Natural killer cell treated with Interleukin-12 subunit alpha and Interleukin-12 subunit beta and Interleukin-15 and Interleukin-18, amount 100 ng/mL, for 72 hours (primary cell): ENCODE measurements at places on chromosomes 7 and 10. TPM values are rescaled to one million over a fixed set of nuclear protein-coding genes. Genes with fewer than 3 reads are reported as not detected.

GRCh38 chr7:26508917-26509316 lies 217.3 kb downstream of the SNX10 start:
- no peak for DNase-seq

DNA sequence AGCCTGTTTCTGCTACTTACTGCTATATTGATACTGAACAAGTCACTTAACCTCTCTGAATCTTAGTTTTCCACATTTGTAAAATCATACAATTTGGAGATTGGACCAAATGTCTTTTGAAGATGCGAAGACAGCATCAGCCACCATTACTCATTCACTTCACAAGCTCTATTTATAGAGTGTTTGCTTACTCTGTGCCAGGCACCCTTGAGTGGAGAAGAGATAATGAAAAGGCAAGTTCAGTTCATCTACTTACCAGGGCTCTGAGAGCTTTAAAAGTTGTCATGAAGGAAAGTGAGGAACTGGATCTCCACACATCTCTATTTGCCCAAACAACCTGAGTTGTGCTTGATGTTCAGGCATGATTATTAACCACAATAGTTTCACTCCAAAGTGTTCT lies 277.5 kb downstream of the CSTF2T start:
- no peak for DNase-seq

RET gene
- not detected for total RNA-seq

DNA sequence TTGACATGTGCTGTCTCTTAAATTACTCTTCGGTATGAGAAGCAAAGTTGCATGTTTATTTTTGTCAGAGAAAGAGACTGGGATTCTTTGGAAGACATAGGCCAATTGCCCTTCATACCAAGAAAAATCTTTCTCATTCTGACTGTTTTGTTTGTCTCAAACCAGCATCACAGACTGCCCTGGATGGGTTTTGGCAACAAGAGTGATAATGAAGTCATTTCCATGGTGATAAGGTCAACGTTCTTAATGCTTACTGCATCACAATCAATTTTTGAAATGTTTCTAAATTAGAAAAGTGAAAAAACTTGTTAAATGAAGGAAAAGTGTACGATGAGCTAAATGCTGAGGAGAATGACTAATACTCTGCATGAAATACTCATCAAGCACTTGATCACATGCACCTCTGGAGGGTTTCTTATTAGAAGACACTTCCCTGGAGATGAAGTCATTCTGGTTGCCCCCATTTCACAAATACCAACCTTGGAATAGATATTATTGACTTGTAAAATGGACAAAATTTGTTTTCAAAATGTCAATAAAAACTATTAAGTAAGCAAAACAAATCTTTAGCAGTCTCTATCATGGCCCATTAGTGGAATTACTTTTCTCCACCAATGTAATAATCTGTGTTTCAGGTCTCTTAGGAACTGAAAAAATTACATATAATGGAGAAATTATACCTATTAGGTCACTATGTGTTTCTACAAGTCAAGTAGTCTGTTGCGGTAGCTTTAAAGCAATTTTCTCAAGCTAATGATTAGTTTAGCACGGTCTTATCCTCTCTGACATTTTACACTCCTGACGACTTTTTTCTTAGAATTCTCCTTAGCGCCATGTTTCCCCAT lies 19.9 kb upstream of the SEC61G start:
- DNase-seq = no peak

GRCh38 chr7:31070991-31071644 lies 19.0 kb downstream of the ADCYAP1R1 start:
- DNase-seq = no peak

GRCh38 chr7:88664630-88665233 lies 94.8 kb upstream of the ZNF804B start:
- DNase-seq = no peak

DNA sequence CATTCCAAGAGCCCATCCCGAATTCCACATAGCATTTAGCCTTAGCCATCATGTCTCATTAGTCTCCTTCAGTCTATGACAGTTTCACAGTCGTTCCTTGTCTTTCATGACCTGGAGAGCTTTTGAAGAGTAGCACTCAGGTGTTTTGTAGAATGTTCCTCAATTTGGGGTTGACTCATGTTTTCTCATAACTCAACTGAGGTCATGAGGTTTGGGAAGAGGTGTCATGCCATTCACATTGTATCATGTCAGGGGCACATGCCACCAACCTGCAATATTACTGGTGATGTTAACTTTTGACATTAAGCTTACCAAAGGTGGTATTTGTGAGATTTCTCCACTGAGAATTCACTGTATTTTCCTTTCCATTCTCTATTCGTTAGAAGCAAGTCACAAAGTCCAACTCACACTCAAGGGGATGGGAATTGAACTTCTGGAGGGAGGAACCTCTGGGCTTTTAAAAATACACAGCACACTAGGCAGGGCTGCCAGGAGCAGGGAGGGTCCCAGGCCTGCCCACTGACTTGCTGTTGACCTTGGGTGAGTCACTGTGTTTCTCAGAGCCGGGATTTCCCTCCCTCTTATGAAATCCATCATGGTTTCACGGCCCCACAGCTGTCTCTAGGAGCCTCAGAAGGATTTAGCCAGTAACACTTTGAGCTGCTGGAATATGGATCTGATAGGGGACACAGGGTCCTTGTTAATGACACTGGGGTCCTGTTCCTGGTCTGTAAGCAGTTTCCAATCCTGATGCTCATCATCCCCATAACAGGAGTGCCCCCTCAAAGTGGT lies 74.4 kb upstream of the TCF7L2 start:
- DNase-seq = no peak

RBP3 gene
- total RNA-seq = not detected

DNA sequence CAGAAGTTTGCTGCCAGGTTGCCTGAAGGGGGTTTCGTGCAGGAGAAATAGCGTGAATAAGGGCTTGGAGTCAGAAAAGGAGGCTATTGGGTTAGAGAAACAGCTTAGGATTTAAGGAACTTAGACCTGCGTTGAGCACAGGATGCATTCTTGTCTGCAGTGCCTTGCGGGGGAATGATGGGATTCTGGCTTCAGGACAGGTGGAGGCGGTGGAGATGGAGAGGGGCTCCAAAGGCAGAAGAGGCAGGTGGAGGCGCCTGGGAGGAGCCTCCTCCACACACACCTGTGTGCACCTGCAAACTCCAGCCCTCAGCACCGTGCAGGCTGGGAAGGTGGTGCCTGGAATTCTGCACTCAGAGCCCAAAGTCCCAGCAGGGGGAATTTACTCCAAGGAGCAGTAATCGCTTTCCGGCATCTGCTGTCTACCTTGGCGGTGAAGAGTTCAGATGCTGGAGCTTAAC lies 1.8 kb downstream of the CLIP2 start:
- DNase-seq = no peak

HOXA3 gene
- not detected for total RNA-seq

DNA sequence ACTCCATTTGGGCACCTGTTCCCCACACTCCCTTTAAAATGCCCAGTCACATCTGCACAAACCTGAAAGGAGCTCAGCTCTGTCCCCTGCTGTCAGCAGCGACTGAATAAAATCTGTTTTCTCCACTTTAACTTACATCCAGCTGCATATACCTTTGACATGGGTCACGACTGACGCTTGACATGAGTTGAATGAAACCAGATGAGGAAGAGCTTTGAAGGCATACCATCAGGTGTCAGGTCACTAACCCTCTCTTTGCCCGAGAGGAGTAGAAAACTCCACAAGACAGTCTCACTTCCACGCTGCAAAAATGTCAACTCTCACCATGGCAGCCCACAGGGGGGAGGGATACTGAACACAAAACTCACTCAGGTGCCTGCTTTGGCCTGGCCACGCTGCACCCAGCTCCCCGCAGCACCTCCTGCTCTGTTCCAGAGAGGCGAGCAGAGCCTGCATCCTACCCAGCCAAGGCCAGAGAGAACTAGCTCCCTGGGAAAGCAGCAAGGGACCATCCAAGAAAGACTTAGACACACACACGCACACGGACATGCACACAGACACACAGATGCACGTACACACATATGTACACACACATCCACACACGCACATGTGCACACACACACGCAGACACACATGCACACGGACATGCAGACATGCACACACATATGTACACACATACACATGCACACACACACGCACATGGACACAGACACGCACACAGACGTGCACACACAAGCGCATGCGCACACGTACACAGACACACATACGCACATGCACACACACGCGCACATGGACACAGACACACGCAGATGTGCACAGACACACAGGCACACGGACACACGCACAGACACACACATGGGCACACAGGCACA lies 191.0 kb downstream of the MAD1L1 start:
- DNase-seq = peak; percentile 31

DNA sequence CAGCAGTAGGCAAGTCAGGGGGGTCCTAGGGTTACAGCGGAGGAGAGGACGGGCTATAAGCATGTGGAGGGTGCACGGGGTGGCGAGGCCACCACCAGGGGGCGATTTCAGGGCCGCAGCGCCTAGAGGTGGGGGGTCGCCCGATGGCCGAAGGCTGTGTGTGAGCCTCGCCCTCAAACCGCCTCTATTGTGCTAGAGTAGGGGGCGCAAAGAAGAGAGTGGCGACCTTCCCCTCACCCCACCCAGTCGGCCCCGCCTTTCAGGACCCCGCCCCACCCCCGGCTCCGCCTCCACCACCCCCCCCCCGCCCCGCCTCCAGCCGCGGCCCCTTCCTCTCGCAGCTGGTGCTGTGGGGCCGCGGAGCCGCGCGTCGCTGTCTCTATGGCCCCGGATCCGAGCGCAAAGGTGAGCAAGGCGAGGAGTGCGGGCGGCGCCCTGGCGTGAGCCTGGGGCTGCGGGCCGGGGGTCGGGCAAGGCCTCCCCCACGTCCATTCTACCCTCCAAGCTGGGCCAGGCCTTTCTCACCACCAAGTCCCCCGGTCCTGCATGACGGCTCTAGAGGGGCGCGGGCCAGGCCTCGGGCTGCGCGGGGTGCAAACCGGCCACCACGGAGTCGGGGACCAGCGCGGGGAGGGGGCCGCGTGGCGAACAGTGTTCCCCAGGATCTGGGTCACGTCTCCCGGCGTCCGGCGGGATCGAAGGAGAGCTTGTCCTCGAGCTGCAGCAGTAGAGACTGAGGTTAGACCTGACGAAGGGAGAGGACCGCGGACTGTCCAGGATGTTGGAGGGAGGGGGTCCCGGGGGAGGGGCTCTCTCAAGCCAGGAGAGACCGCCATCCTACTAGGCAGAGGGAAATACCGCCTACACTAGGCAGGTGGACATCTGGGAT lies at the start of gene SEMA4G:
Gene SEMA4G (plus strand): TSS at position 318 of the 889 bp plus-strand sequence. CDS start 3,409 bp downstream, outside the sequence.
- DNase-seq = no peak
